ENCODE measurements at places on chromosomes 12 and 14.

DNA sequence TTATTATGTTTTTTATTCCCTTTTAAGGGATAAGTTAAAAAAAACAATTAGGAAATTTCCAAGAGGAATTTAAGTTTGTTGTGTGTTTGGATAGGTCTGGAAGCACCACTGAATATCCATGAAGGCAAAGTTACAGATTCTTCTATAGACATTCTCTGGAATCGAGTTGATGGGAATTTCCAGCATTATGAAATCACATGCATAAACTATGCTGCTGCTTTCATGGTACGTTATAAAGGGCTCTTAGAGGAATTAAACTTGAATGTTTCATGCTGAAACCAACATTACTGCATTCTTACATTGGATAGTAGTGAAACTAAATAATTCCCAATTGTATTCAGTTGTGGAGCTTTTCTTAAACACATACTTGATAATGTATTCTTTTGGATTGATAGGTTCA lies 21.5 kb upstream of the PTPRQ start:
- DNase-seq = no peak

DNA sequence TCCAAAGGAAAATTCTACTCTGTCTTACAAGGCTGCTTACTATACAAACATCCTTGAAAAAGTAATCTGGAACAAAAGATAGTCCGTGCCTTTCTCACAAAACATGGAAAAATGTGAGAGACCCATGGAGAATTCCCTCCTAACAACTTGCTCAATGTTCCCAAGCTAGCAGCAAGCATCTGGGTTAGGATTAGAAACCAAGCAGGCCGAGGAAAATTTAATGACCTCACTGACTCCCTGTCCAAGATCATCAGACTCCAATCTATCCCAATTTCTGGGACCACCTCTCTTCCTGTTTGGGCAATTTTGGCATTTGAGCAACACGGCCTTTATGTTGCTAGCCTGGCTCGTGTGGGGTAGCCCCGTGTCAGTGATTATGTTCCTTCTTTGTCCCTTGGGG lies 18.1 kb upstream of the GSG1 start:
- no peak for DNase-seq

DNA sequence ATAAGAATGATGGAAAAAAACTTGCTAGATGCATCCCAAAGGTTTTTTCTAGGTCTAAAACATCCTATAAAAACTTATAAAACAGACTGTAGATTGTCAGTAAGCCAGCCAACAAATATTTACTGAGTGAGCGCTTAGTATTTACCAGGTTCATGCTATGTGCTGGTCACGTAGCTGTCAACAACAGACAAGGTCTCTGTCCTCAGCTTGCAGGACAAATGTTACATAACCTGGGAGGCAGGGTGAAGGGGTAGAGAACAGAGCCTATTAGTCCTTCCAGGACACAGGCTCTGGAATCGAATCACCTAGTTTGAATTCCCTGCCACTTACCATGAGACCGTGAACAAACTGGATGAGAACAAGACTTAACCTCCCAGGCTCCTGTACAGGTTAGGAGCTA lies 6.4 kb downstream of the NFYB start:
- no peak for DNase-seq

DNA sequence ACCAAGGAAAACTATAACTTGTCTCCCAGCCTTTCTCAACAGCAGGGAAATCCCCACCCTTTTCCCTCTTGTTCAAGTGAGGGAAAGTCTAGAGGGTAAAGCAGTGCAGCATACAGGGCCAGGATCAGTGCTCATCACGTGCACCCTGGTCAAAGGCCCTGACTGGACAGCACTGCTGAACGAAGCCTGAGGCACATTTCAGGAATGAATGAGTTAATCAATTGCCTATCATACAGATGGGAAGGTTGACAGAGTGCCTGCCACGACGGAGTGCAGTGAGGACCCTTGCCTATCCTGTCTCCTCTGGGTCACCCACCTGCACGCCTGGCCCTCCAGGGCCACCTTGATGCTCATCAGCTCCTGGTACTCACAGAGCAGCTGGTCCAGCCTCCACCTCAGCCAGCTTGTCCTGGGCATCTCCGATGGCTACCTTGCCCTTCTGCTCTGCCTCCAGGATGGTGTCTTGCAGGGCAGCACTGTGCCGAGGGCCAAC lies 11.7 kb upstream of the KRT73 start:
- DNase-seq = no peak

GRCh38 chr14:46499521-46499920 lies 152.1 kb downstream of the RPL10L start:
- no peak for DNase-seq

GRCh38 chr14:51548187-51548586 lies 103.5 kb upstream of the FRMD6 start:
- no peak for DNase-seq

- DNase-seq = no peak
These were observed 397.1 kb downstream of the NOVA1 start for GRCh38 chr14:26200687-26201086.

GRCh38 chr14:63891148-63891975 lies 38.6 kb downstream of the SYNE2 start:
- DNase-seq = no peak

- no peak for DNase-seq
These were observed 1069.1 kb downstream of the SLC6A15 start for GRCh38 chr12:83843541-83843940.

GRCh38 chr12:51620448-51620847 lies 29.4 kb downstream of the SCN8A start:
- DNase-seq = no peak

DNA sequence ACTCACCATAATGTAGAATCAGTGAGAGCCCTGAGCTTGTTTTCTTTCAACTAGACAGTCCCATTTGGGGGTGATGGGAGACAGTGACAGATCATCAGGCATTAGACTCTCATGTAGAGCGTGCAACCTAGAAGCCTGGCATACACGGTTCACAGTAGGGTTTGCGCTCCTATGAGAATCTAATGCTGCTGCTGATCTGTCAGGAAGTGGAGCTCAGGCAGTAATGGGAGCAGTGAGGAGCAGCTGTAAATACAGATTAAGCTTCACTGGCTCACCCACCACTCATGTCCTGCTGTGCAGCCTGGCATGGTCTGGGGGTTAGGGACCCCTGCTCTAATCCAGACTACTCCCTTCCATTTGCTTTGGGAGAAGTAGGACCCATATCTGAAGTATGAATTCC lies 55.6 kb downstream of the FNTB start:
- DNase-seq = no peak

DNA sequence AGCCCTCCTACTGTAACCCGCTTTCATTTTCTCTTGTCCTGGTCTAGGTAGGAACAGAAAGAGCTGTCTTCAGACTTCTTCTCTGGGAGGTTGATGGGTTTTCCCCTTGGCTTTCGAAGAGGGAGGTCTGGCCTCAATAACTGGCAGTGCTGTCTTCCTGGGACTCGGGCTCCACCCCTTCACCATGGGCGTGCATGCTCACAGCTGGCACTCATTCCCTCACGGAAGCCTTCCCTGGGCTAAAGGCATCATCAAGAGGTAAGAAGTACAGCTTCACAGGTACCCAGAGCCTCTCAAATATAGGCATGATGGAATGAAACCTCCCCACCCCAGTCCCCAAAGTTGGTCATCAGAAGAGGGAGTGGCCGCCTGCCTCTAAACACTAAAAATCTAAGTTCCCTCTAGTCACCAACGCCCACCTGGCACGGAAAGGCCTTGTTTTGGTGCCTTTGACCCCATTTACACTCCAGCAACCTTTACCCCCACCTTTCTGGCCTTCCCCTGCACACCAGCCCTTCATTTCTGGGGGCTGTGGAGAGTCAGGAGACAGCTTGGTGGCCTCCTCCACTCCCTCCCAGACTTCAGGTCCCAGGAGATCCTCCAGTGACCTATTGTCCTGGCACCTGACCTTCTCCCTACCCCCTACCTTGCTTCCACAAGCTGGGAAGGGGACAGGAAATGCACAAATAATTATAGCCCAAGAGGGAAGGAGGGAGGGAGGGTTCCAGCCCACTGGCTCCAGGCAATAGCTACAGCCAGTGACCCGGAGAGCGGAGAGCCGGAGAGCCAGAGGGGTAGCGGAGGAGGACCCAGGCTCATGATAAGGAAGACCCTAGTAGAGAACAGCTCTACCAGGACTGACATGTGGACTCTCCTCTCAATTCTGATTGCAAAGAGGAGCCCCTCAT lies 2.8 kb downstream of the RAPGEF3 start:
- no peak for DNase-seq

DNA sequence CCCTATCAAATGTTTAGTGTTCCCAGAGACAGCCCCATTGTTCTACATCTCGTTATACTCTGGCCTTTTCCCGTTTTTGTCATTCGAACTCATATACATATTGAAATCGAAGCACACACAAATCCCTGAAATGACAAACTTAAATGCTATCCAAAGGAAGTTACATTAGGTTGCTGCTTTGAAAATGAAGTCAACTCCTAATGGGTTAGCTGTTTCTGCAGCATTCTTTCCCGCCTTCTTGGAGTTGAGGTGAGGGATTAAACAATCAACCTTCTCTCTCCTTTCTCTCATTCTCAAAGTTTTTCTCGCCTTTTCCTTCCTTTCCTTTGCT lies 642 bp upstream of the PHC1 start:
- DNase-seq = no peak

- DNase-seq = no peak
These were observed 64.0 kb downstream of the NOC4L start for GRCh38 chr12:132208153-132208823.

DNA sequence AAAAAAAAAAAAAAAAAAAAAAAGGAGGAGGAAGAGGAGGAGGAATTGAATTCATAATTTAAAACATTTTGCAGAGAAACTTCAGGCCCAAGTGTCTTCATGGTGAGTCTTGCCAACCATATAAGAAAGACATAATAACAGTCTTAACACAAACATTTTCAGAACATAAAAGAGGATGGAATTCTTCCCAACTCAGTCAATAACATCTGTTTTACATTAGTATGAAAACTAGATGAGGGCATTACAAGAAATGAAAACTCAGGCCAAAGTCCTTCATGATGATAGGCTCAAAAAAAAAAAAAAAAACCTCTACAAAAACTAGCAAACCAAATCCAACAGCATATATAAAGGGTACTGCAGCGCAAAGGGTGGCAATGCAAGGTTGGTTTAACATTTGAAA lies 151.6 kb downstream of the FOXA1 start:
- no peak for DNase-seq

GRCh38 chr14:53646925-53647324 lies 309.7 kb downstream of the BMP4 start:
- DNase-seq = no peak

DNA sequence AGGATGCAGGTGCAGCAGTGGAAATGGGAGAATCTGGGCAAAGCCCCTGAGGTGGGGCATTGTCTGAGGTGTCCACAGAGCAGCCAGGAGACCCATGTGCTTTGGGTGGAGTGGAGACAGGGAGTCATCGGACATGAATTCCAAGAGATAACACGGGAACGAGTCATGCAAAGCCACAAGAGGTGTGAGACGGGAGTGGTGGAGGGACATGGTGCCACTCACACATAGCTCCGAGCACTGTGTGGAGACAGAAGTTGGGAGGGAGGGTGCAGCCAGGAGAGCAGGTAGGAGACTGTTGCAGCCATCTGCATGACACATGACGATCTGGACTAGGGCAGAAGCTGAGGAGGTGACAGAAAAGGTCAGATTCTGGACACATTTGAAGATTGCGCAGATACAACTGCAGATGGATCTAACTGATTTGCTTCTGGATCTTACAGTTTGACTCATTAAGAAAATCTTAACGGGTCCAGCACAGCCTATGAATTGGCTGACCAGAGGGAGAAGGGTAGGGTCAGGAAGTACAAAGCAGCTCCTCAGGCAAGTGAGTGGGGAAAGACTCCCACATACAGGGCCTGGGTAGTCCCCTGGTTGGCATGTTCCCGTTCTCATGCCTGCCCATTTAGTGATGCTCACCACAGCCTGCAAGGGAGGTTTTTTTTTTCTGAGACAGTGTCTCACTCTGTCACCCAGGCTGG lies 379.8 kb downstream of the FUT8 start:
- DNase-seq = no peak

- no peak for DNase-seq
These were observed 74.8 kb downstream of the ARL6IP4 start for GRCh38 chr12:123055281-123055766.

GRCh38 chr12:27762757-27763156 lies 17.3 kb upstream of the KLHL42 start:
- DNase-seq = no peak

DNA sequence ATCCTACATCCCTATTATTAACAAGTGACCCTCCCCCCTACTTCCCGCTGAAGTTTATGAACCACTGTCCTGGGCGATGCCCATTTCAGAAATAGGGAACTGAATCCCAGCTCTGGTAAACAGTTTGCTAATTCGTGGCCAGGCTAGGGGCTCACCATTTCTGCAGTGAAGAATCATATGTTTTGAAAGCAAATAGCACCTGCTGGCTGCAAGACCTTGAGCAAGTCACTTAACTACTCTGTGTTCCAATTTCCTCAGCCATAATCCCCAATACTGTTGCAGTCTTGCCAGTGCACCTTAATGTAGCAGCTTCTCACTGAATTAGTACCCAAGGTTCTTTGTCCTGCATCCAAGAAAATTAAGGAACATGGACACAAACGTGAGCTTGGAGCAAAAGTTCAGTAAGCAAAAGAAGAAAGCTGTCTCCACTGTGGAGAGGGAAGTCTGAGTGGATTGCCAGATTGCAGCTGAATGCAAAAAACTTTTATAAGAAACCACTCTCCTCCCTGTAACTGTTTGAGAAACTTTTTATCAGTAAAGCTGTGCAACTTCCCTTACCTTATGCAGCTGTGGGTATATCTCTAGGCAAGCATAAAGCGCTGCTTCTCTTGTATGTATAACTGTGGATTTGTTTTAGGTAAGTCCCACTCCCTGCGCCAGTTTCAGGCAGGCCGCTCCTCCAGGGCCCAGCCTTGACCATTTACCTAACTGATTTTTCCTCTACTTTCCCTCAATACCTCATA lies 824 bp downstream of the OAS1 start:
- DNase-seq = no peak

DNA sequence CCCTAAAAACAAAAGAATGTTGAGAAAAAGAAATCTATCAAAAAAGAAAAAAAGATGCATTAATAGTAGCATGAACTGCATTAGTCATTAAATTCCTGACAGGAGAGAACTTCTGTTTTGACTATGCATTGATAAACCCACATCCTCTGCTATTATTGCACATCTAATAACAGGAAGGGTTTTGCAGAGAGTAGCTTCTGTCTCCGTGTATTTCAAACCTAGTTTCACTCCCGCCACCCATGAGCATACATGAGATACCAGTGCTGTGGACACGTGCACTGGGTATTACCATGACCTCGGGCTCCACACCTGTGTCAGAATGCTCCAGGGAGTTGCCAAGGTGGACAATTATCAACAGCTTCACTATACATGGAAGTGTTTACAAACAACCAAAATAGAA lies 449.1 kb upstream of the SOX5 start:
- DNase-seq = no peak

DNA sequence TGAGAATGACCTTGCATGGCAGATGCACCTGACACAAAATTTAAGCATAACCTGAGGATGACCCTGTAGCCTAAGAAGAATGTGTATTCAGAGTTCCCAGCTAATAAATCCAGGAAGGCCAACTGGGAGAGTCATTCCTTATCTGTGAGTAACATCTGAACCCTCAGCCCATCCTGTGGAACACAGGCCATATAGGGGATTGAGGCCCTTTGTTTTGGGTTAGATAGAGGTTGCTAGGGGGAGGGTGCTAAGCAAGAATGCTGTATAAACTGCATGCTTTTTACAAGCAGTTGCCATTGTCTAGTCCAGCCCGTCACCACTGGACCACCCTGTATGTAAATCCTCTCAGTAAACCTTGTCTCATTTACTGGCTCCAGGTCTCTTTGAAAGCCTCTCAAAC lies 77.0 kb downstream of the BICD1 start:
- no peak for DNase-seq

- no peak for DNase-seq
These were observed 20.0 kb upstream of the GCH1 start for GRCh38 chr14:54922598-54922997.

Measured in activated naive CD4-positive, alpha-beta T cell (primary cell).